ENCODE measurements at places on chromosomes 13 and 19. TPM values are rescaled to one million over a fixed set of nuclear protein-coding genes. Genes with fewer than 3 reads are reported as not detected.

The ZBTB32 gene
- total RNA-seq = 15.4 TPM

The OR7G3 gene
- total RNA-seq = not detected

The IGFL3 gene
- total RNA-seq = not detected

The POU4F1 gene
- total RNA-seq = 0.20 TPM

The CGB8 gene
- not detected for total RNA-seq

The ATP4B gene
- not detected for total RNA-seq

The SUGT1 gene
- total RNA-seq = 44.0 TPM

The FLT3LG gene
- 348 TPM for total RNA-seq

The ZNF837 gene
- total RNA-seq = 1.5 TPM

The NCAN gene
- not detected for total RNA-seq

DNA sequence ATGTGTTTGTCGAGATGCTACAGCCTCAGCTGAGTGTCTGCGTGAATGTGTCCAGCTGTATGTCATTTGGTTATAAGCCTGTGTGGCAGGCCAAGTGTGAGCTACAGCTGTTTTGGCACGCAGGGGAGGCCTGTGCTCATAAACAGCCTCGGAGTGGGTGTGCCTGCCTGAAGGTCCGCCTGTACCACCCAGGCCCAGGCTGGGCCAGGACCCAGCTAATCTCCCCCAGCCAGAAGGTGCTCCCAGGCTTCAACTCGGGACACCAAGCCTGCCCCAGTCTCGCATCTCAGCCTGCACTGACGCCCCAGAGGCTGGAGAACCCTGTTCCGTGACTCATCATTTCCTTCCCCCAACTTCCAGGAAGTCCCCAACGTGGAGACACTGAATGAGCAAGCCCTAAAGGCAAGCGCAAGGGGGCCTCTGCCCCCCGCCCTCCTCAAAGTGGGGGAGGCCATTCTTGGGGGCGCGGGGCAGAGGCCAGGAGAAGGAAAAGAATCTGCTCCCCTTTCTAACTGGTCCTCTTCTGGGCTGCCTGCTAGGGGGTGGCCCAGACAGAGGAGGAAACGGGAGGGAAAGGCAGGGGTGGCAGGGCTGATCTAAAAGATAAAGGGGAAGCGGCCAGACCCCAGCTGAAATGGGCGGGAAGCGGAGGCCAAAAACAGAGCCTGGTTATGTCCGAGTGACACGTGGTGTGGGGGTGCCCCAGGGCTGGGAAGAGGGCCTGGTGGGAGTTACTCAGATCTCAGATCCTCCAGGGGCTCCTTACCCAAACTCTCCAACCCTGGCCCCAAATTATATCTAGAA lies 2.0 kb downstream of the SLC1A5 start:
- peak; percentile 87 for DNase-seq

DNA sequence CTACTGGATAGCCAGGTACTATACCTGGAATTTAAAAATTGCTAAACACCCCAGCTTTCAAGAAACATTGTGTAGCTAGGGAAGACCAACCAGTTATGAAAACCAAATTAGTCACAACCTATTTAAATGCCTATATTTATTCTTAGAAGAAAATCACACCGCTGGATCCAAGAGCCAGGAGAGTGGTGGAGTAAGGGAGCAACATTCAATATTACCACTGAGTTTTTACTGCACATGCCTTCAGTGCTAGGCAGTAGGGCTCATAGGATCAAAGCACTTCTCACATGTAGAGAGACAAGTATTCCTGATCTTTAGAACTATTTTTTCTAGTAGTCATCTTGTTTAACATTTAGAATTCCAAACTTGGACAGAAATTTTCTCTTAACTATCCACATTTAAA lies 11.2 kb downstream of the ITM2B start:
- no peak for DNase-seq

- no peak for DNase-seq
Observed at GRCh38 chr13:102267191-102267590, 134.7 kb downstream of the FGF14 start.

DNA sequence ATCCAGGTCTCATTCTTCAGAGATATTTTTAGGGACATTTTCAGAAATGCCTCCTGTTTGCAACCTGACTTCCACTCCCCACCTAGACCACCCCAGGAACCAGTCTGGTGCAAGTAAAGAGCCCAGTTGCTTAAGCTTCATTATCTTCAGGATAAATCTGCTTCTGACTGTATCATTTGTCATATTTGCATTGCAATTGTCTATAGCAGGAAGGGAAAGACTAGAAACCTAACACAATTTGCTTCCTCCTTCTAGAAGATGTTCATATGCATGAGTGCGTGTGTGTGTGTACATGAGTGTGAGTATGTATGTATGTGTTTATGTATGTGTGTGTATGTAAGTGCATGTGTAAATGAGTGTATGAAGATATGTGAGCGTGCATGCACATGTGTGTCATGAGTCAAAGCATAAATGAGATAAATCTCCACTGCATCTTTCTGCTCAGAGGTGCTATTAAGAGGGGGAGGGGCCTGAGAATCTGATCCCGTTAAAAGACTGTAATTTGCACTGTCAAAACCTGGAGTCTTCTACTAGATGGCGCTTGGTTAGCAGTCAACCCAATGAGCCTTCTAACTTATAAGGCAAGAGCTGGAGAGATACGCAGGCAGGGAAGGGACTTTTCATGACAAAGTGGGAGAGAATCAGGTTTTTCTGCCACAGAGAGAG lies 178.8 kb upstream of the KL start:
- DNase-seq = no peak

DNA sequence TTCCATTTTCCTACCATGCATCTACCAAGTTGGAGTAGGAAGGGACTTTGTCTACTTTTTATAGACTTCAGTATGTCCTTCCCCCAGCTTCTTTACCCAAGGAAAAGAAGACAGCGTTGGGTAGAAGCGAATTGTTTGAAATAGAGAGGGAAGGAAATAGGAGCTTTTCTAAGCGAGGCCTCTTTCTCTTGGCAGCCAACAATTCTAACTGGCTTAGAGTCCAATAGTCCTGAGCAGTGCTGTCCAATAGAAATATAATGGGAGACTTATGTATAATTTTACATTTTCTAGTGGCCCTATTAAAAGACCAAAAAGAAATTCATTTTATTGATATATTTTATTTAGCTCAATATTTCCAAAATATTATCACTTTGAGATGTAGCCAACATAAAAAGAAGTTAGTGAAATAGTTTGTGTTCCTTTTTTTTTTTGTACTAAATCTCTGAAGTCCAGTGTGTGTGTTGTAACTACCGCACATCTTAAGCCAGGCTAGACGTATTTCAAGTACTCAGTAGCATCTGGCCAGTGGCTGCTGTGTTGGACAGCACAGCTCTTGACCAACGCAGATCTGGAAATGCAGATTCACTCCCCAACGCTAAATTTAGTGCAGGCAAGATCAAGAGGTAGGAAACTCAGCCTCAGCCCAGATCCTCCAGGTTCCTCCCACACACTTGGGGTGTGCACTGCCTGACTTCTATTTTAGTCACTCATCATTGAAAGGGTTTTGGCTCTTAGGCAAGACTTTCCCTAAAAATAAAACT lies 179.2 kb downstream of the SHISA2 start:
- no peak for DNase-seq

DNA sequence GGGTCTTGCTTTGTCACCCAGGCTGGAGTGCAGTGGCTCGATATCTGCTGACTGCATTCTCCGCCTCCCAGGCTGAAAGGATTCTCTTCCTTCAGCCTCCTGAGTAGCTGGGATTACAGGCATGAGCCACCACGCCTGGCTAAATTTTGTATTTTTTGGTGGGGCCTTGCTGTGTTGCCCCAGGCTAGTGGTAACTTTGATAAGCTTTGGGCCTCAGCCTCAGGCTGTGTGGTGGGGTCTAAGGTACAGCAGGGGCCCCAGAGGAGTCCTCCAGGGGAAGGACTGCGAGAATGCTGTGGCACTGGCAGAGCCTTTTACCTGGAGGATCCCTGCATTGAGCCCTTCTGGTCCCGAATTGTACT lies 7.2 kb downstream of the DOT1L start:
- no peak for DNase-seq

GRCh38 chr13:109728791-109729731 lies 57.3 kb downstream of the IRS2 start:
- DNase-seq = no peak

- no peak for DNase-seq
Observed at GRCh38 chr13:109547942-109548341, 238.4 kb downstream of the IRS2 start.

GRCh38 chr19:29858621-29859020 lies 46.8 kb downstream of the CCNE1 start:
- no peak for DNase-seq

GRCh38 chr13:91045351-91046034 lies 302.0 kb upstream of the MIR17HG start:
- no peak for DNase-seq

DNA sequence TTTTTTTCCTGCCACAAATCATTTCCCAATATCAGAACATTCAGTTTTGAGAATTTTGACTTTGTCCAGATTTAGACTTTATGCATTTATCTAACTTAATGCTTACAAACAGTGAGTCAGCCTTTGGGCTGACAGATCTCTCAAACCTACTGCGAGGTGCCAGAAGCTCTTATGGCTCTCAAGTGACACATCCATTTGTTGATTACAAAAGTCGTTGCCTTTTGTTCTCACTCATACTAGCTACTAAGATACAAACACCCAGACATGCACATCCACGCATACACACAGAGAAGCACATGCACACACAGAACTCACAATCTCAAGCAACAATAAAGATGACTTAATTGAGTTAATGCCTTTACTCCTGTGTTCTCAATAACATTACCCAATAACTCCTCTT lies 1147.5 kb downstream of the DIAPH3 start:
- no peak for DNase-seq

GRCh38 chr13:29496241-29496712 lies 99.2 kb downstream of the SLC7A1 start:
- no peak for DNase-seq

DNA sequence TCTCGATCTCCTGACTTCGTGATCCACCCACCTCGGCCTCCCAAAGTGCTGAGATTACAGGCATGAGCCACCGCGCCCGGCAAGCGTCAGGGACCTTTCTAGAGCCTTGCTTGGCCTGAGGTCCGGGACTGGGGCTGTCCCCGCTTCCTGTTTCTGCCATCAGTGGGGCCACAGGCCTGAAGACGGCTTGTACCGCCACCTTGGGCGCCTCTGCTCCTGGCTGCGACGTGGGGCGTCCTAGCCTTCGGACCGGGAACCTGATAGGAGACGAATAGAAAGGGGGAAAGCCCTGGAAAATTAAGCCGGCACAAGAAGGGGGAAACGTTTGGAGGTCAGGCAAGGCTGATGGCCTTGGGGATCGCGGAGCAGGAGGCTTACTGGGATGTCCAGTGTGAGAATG lies 35.1 kb downstream of the RNF6 start:
- DNase-seq = no peak

GRCh38 chr19:32422435-32422834 lies 16.9 kb downstream of the DPY19L3 start:
- no peak for DNase-seq

DNA sequence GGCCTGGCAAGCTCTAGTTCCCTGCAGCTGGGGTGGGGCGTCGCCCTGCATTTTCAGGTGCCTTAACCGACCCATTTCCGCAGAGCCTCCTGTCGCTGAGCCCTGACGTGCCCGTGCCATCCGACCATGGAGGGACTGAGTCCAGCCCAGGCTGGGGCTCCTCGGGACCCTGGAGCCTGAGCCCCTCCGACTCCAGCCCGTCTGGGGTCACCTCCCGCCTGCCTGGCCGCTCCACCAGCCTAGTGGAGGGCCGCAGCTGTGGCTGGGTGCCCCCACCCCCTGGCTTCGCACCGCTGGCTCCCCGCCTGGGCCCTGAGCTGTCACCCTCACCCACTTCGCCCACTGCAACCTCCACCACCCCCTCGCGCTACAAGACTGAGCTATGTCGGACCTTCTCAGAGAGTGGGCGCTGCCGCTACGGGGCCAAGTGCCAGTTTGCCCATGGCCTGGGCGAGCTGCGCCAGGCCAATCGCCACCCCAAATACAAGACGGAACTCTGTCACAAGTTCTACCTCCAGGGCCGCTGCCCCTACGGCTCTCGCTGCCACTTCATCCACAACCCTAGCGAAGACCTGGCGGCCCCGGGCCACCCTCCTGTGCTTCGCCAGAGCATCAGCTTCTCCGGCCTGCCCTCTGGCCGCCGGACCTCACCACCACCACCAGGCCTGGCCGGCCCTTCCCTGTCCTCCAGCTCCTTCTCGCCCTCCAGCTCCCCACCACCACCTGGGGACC lies 1.2 kb downstream of the ZFP36 start:
- peak; percentile 89 for DNase-seq
